ENCODE measurements at places on chromosomes 7 and 10.

GRCh38 chr7:77799078-77799964 lies 748 bp downstream of the PHTF2 start:
- DNase-seq = peak; percentile 27

GRCh38 chr10:129416956-129417765 lies 49.9 kb upstream of the MGMT start:
- no peak for DNase-seq

DNA sequence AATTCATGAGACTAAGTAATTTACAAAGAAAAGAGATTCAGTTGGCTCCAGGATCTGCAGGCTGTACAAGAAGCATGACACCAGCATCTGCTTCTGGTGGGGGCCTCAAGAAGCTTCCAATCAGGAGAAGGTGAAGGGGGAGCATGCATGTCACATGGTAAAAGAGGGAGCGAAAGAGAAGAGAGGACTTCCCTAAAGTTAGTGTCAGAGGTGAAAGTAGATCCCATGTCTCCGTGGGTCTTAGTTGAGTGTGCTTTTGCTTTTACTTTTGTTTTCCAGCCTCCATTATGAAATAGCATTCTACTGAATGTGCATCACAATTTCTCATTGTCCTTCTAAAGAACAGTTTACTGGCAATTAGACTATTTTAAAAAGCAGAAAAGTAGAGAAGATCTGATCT lies 213.6 kb upstream of the FZD1 start:
- DNase-seq = peak; percentile 67

DNA sequence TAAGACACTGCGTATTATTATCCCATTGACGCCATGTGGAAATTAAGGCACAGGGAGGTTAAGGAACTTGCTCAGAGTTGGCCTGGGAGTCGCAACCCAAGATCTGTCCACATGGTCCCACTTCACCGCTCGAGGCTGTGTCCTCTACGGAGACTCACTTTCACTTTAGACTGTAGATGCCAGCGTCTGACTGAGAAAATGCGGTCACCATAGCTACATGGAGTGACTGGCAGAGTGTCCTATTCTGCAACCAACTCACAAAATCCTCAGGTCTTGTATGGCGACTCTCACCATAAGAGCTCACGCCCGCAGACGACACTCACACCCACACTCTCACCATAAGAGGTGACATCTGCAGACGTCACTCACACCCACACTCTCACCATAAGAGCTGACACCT lies 257.9 kb downstream of the PTPRN2 start:
- peak; percentile 14 for DNase-seq

GRCh38 chr7:380711-381210 lies 90.8 kb downstream of the FOXL3 start:
- DNase-seq = no peak

DNA sequence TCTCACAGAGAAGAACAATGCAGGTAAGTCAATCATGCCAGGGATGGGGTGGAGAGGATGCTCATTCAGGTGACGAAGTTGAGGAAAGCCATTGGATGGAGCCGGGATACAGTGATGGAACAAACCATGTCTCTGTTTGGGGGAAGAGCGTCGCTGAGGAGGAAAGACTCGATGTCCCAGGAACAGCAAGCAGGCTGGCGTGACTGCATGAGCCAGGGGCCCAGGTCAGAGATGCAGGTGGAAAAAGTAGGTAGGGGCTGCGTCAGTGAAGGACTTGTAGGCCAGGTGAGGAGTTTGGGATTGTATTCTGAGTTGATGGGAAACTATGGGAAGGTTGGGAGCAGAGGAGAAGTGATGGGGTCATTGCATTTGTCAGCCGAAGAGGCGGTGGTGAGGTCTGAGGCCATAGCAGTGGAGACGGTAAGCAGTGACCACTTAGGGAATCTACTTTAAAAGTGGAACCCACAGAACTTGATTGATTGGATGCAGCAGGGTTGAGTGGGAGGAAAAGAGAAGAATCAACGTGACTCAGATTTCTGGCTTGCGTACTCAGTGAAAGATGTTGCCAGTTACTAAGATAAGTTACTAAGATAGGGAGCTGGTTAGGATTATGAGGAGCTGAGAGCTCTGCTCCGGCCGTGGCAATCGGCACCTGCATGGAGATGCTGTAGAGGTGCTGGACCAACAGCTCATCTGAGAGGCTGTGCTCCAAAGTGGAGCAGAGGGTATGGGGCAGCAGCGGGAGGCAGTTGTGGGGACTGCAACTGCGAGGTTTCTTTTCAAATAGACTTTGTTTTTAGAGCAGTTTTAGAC lies 12.5 kb upstream of the IL2RA start:
- no peak for DNase-seq

GRCh38 chr10:11225935-11226334 lies 208.3 kb downstream of the CELF2 start:
- peak; percentile 76 for DNase-seq

- DNase-seq = no peak
These were observed 611.8 kb downstream of the SORCS3 start for GRCh38 chr10:105252911-105253310.
